ENCODE measurements at places on chromosomes 1 and 21.

DNA sequence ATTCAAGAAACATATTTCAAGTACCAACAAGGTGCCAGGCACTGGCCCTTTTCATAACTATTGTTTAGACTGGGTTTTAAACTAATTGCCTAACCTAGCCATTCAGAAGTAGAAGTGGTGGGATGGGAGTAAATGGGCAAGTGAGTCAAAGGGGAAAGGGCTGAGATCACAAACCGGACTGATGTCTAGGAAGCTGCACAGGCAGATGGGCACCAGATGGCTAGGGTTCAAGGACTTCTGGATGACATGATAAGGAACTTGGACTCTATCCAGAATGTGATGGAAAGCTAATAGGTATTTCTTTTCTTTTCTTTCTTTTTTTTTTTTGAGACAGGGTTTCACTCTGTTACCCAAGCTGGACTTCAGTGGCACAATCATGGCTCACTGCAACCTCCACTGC lies 46.6 kb downstream of the LYST start:
- DNase-seq, result no peak

DNA sequence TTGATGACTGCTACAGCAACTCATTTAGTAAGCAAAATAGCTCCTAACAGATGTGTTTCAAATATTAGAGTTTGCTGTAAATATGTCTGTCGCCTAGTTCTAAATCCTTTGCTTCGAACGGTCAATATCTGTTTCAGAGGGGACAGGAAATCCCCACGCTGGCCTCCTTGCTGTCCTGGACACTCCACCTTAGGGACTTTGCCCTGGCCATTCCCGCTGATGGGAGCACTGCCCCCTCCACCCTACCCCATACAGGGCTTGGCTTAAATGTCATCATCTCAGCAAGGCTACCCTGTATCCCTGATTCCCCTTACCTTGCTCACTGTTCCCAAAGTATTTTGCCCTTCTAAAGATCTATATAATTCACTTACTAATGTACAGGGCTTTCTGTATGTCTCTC lies 86.1 kb upstream of the HIVEP3 start:
- peak; percentile 64 for DNase-seq

- no peak for DNase-seq
Observed at GRCh38 chr1:17979815-17980214, 127.8 kb upstream of the IGSF21 start.

GRCh38 chr1:106022312-106022902 lies 1034.1 kb upstream of the PRMT6 start:
- DNase-seq, result no peak

DNA sequence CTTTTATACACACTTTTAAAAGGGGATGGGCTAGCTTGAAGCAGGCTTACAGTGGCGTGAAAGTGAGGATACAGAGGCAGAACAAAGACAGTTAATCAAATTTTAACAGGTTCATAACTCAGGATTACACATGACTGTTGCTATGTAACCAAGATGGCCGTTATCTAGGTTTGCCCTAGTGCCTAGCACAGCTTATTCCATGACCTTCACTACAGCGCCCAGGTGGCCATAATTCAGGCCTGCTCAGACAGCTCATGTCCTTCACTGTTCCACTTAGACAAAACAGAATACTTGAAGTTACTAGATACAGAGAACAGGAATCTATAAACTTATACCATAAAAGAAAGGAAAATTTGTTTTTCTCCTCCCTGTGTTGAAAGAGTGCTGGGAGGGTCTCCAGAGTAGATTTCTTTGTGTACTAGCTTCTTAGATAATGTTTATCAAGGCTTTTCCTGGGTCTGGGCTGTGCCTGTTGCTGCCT lies 6.2 kb upstream of the SPRR2F start:
- DNase-seq, result no peak

- peak; percentile 46 for DNase-seq
Observed at GRCh38 chr1:165828103-165828668, 772 bp downstream of the UCK2 start.

GRCh38 chr1:12629511-12629956 lies 11.5 kb upstream of the DHRS3 start:
- DNase-seq, result no peak

DNA sequence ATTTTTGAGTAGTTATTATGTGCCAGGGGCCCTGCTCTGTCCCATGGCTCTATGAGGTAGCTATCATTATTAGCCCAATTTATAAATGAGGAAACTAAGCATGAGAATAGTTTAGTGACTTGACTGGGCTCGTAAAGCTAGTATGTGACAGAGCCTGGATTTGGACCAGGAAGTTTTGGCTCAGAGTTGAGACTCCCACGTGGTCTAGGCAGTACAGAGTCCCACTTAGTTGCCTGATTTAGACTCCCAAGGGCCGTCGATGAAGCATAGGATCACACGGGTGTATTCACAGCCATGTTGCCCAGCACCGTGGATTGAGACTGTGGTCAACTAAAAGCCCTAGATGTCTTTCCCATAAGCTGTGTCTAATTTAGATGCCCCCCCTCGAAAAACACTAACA lies 81.7 kb downstream of the DDX20 start:
- peak; percentile 54 for DNase-seq

- DNase-seq, result no peak
Observed at GRCh38 chr1:206680279-206680678, 4.4 kb upstream of the MAPKAPK2 start.

DNA sequence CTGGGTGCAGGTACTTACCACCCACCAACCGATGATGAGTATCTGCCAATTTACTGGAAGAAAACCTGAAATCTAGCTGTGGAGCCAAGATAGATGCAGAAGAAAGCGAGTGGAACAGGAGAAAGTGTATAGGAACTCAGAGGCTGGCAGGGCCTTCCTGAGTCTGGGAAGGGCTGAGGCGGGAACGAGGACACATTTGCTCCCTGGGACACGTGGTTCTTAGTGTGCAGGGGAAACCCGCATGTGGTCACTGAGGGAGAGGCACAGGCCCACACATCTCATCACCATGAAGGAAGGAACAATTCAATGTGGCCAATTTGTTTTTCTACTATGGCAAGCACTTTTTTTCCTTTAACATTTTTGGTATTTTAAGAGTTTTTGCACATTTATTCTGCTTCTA lies 8.2 kb downstream of the RYR2 start:
- DNase-seq, result no peak

GRCh38 chr1:162702628-162703027 lies 70.4 kb downstream of the DDR2 start:
- DNase-seq, result no peak

DNA sequence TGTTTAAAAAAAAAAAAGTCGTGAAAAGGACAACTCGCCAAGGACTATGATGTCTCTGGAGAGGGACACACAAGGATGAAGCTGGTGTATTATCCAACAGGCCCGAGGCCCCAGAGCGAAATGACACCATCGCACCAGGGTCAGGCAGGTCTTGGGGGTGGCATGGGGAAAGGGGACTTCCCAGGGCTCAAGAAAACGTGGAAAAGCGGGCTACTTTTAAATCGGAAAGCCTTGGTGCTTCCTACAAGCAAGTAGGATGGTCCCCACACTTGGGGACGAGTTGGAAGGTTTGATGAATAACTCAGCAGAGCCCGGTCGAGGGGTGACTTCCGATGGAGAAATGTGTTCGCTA lies 505 bp upstream of the GNPAT start:
- DNase-seq, result no peak

GRCh38 chr1:159896546-159896930 lies 3.4 kb downstream of the CFAP45 start:
- DNase-seq, result no peak

DNA sequence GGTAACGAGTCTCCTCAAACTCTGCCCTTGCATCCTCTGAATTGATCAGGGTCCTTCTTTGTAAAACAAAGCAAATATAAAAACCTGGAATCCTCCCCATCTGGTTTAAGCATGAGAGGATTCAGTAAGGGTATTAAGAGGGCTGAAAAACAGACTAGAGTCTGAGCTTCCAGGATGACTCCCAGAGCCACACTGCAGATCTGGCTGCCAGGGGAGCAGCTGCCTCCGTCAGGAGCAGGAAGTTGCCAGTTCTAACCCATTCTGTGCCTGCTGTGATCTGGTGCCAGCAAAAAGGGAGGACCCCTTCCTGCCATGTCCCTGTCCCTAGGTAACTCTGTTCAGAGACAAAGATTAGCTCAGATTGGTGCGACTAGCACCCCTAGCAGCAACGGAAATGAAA lies 27.5 kb downstream of the SERTAD4 start:
- no peak for DNase-seq
